ENCODE measurements at places on chromosomes 4 and X.

DNA sequence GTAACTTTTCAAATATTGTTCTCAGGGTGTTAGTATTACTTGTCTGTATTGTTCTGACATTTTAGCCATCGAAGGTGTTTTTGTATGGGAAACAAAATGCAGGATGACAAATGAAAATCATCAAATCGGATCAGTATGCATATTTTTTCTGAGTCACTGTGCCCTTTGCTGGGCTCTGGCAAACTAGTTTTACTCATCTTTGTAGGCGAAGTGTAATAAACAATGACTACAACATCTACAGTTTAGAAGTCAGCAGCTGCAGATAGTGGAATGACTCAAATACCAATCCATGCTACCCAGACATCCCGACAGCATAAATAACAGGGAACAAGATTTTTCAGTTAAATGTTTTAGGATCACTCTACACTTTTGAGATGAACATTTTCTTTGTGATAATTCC lies 557.3 kb upstream of the TENM3 start:
- DNase-seq = no peak

- no peak for DNase-seq
These were observed 46.7 kb downstream of the FGF16 start for GRCh38 chrX:77493677-77494553.

GRCh38 chr4:151462554-151462953 lies 53.6 kb downstream of the FHIP1A start:
- no peak for DNase-seq

DNA sequence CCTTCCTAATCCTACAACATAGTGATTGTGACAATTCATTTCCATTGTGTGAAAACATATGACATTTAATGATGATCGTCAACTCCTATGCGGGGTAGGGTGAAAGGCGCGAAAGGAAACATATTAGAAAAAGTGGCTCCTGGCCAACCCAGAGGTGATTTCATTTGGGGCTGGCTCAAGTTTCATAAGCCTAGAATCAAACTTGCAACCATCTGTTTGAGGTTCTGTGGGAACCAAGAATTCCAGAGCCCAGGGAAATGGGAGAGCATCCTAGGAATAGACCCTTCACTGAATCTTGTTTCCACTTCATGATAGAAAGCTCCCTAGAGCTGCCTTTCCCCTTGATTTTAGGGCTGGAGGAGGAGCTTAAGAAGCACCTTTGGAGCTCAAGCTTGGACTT lies 101.3 kb upstream of the EGFL6 start:
- DNase-seq = no peak

DNA sequence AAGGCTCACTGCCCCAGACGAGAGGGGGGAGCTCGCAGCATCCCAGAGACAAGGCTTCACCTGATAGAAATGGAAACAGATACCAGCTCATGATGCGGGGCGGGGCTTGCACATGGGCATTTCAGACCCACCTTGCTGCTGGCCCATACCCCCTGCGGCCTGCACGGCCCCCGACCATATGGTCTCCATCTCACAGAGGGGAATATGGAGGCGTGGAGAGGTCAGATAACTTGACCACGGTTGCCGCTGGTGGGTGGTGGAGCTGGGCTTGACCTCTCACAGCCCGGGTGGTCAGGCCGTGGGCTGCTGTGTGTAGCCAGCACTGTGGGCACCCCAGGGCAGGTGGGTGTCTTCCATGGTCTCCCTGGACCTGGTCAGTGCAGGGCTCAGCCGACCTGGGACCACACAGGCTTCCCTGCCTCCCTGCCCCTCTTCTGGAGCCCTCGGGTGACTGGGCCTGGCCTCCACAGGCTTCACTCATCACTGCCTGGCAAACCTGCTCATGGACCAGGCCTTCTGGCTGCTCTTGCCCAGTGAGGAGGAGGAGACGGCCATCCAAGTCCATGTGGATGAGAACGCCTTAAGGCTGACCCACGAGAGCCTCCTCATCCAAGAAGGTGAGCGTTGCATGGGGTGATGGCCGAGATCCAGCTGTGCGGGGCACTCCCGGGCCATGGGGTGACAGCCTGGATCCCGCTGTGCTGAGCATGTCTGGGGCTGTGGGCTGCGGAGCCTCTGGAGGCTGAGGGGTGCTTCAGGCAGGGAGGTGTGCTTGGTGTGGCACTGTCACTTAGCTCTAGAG lies 16.8 kb downstream of the SH3TC1 start:
- no peak for DNase-seq

DNA sequence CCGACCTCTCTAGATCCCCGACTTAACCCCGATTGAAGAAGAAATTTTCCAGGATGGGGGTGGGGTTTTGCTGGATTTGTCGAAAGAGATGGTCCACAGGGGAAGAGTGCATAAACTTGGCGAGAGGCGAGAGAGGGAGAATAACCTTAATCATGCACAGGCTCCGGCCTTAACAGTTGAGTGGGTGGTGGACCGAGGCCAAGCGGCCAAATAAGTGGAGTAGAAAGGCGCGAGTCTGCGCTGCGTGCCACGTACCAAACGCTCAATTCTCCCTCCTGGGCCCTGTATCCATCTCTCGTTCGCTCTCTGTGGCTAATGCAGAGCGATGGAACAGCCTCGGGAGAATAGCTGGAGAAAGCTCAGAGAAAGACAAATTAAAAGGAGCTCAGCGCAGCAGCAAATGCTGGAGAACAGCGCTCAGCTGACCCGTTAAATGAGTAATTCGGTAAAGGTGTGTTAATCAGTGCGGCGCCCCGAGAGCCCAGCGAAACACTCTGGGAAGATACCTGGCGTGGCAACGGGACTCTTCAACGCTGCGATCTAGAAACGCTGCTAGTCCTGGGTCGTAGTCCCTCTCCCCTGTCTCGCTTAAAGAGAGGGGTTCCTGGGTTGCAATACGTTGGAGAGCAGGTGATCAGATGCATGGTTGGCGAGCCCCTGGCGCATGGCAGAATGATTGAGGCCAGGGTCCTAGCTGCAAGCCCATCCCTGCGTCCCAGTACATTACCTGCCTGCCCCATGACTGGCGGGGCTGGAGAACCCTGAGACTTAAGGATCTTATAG lies 887 bp upstream of the IL1RAPL2 start:
- no peak for DNase-seq

- DNase-seq = no peak
These were observed 181.5 kb downstream of the GC start for GRCh38 chr4:71602289-71602900.

DNA sequence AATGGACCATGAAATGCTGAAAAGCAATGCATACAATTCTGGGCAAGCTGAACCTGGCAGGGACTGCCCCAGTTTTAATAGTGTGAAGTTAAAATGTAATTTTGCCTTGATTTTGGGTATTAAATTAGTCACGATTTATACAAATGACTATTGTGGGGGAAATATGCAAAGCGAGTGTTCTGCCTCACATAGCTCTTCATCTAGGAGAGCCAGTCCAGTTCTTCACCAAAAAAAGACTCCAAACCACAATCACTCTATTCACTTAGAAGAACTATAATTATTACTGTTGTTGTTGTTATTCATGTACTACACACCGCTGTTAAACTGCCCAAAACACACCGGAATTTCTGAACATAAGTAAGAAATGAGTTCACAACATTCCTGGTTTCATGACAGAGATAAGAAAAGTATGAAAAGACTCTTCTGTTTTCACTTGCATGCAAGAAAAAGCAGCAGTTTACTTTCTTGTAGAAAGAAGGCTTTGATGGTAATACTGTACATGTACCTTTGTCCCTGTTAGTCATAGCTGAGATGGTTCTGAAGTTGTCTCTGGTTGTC lies 101.9 kb downstream of the QRFPR start:
- no peak for DNase-seq

DNA sequence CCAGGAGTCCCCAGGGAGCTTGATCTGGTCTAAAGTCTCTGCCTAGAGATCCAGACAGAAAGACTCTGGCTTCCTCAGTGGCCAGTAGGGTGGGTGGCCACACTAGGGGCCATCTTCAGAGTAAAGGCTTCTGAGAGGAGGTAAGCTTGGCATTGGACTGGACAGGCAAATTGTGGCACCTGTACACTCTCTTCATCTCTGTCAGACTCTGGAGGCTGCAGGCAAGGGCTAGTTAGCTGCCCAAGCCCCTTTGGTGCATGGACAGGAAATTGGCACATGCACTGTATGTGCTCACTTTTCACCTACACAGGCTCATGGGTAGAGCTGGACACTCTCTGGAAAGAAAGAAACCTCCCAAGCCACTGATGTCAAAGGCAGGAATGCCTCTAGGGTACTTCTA lies 142.8 kb downstream of the PJA1 start:
- no peak for DNase-seq

DNA sequence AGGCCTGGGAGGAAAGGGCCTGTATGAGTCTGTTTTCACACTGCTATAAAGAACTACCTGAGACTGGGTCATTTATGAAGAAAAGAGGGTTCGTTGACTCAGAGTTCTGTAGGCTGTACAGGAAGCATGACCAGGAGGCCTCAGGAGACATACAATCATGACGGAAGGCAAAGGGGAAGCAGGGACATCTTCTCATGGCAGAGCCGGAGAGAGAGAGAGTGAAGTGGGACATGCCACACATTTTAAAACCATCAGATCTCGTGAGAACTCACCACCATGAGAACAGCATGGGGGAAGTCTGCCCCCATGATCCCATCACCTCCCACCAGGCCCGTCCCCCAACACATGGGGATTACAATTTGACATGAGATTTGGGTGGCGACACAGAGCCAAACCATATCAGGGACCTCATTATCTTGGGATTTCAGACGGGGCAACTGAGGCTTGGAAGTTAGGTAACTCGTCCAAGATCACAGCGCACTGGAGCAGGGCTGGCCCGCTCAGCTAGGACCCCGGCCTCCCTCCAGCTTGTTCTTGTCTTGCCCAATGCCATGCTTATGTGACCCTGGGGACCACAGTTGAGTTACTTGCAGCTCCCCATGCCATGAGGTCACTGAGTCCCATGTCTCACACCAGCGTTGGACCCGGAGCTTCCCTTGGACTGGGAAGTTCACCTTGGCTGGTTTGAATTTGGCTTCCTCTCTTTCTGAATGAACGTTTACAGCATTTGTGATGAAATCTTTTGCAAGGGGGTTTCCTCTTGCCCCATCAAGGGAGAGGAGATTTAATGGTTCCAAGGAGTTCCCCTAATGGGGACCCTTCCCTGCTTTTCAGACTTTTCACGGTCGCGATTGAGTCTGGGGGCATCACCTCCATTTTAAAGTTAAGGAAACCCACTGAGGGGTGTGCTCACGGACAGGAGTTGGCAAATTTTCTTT lies 18.1 kb downstream of the HTRA3 start:
- no peak for DNase-seq

- no peak for DNase-seq
These were observed 260.7 kb downstream of the COL25A1 start for GRCh38 chr4:109041463-109042360.

DNA sequence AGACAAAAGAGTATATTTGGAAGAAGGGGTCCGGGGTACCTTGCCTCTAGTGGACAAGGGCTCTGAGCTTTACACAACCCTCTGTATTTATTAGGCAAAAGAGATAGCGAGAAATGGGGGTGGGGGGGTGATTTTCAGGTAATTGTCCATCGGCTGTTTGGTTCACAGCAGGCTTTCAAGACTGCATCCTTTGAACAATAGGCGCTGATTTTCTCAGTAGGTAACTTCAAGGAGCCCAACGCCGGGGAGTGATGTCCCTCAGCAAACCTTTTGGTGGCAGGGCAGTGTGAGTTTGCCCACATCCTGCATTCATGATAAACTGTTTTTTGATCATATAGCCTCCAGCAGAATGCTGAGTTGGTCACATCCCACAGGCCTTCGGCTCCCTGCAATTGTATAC lies 61.6 kb downstream of the KDM5C start:
- no peak for DNase-seq

DNA sequence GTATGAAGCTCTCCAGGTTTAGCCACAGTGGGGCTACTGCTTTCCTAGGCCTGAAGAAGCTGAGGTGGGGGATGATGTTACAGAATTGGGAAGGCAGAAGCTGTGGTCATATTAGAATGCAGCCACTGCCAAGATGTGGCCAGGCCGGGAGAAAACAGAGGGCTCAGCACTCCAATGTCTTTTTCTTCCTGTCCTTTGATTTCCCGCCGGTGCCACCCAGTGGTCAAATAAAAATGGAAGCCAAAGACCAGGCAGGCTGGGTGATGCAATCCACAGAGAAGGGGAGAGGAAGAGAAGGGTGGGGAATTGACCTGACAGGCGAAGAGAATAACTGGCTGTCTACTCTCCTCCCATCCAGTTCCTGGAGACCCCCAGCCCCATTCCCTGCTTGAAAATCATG lies 94.9 kb upstream of the SHISA3 start:
- DNase-seq = no peak

DNA sequence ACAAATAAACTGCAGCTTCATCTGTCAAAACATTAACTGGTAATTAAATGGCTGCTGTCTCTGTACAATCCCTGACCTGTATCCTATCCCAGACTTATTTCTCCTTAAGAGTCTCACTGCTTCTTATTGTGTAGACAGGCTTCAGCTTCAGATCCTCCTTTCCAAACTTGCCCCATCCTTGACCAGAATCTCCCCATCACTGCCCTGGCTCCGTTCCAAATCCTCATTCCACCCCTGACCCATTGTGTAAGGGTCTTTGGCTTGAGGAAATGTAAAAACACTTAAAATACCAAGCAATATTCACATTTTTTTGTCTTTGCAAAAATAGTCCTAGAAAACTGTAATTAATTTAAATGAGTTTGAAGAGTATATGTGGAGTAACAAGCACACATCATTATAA lies 152.6 kb upstream of the VEGFC start:
- DNase-seq = no peak

DNA sequence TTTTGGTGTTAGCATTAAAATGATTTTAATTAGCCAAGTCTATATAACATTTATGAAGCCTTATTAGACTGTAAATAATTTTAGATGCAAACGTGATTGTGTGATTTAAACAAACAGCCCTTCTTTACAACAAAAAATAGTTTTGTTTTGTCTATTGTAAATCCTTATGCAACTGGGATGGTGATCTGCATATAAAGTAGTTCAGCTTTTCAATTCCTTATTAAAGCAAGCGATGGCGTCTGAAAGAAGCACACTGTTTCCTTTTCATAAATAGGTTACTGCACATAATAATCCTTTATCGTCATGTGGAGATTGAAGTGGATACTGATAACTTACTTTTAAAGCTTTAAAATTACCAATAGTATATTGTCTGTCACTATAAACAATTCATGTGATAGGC lies 8.8 kb downstream of the SLITRK2 start:
- no peak for DNase-seq

DNA sequence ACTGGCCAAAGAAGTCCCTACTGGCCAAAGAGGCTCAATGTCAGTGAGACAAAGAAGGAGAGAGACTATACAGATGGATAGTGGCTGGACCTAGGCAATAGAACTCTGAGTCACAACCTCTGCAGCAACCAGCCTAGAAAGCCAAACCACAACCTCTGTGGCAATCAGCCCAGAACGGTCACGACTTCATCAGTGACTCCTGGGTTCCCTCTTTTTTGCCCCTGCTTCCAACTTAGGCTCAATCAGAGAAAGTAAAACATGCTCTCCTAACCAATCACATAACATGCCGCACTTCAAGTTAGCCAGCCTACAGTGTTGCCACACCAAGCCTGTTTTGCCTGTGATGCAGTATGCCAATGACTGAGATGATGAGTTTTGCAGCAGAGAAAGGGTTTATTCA lies 203.4 kb downstream of the ANAPC10 start:
- DNase-seq = no peak

GRCh38 chr4:119025916-119026661 lies 109.5 kb upstream of the MYOZ2 start:
- DNase-seq = no peak

All from stimulated activated CD8-positive, alpha-beta memory T cell treated with anti-CD3 and anti-CD28 coated beads, Interleukin-15, amount 100 ng/mL, for 24 hours (primary cell).